HuH-7 (cell line): ENCODE measurements at places on chromosomes 13 and 19.

- DNase-seq, result no peak
Measured at GRCh38 chr13:77470986-77471385, 64.5 kb upstream of the SCEL start.

DNA sequence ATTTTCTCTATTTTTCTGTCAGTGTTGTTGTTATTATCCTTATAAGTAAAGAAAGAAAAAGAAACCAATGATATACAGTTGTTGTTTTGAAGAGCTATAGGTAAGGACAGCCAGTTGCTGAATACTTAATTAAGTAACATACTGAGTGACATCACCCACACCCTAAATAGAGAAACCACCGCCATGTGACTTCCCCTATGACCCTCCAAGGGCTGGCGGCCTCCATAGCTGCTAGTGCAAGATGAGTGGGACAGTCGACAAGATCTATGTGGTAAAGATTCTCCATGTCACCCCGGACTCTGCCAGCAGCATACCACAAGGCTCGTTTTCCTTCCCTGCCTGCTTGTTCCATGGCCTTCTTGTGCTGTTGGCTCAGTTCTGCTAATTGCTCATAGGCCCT, 221.1 kb downstream of the DNAJC15 start:
- DNase-seq, result no peak

GRCh38 chr13:88649855-88650254, 978.7 kb downstream of the SLITRK5 start:
- no peak for DNase-seq

DNA sequence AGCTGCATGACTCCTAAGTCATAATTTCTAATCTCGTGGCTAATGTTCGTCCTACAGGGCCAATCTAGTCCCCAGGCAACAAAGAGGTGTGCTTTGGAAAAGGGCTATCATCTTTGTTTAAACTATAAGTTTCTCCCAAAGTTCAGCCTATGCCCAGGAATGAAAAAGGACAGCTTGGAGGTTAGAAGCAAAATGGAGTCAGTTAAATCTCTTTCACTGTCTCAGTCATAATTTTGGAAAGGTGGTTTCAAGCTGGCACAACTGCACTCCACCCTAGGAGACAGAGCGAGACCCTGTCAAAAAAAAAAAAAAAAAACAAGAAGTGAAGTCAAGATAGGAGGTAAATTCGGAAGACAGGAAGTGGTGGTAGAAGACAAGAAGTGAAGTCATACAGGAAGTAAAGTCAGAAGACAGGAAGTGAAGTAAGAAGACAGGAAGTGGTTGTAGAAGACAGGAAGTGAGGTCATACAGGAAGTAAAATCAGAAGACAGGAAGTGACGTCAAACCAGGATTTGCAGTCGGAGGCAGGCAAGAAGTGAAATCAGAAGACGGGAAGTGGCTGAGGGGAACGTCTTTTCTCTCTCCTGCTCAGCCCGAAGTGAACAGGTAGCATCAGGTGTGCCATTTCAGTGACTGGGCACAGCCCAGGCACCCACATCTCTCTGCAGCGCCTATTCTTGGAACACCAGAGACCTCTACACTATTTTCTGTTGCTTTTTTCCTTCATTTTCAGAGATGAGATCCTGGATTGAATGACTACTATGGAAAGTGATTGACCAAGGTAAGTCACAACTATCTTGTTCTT, 32.2 kb downstream of the GP6 start:
- no peak for DNase-seq

- no peak for DNase-seq
Measured at GRCh38 chr13:21929400-21929799, 258.5 kb downstream of the FGF9 start.
